ENCODE measurements at places on chromosomes 16 and 17.

GRCh38 chr17:46853896-46854444 lies 2.6 kb downstream of the WNT9B start:
- no peak for DNase-seq

- no peak for DNase-seq
Measured at GRCh38 chr16:12436201-12436657, 367.5 kb downstream of the CPPED1 start.

DNA sequence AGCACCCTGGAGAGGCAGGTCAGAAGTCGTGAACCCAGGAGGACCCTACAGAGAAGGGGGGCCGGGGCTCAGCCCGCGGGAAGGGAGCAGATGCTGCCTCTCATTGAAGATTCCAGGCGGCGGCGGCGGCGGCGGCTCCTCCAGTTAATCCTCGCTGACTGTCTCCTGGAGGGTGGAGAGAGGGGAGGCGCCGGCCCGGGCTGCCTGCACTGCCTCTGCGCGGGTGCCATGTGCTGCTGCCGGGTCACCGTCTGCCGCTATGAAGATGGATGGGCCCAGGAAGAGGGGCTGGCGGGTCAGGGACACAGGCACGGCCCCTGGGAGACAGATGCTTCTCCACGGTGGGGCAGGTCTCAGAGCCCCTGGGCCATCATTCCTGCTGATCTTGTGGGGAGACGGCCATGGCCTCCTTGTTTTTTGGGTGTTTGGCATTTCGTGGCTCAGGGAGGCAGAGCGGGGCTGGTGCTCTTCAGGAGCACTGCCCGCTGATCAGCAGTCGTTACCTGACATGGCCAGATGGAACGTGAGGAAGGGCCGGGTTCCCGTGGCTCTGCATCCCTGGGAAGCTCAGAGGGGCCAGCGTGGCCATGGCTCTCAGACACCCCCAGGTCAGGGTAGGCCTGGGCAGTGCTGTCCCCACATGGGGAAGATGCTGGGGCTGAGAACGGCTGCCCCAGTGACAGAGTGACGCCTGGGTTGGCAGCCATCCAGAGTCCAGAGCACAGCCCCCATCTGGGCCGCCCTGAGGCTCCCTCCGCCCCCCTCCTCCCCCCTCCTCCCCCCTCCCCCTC lies 36.1 kb downstream of the GINS2 start:
- DNase-seq = no peak

GRCh38 chr16:4205971-4206370 lies 35.9 kb downstream of the SRL start:
- DNase-seq = no peak

- DNase-seq = no peak
Measured at GRCh38 chr17:43740541-43740940, 18.1 kb downstream of the SOST start.

DNA sequence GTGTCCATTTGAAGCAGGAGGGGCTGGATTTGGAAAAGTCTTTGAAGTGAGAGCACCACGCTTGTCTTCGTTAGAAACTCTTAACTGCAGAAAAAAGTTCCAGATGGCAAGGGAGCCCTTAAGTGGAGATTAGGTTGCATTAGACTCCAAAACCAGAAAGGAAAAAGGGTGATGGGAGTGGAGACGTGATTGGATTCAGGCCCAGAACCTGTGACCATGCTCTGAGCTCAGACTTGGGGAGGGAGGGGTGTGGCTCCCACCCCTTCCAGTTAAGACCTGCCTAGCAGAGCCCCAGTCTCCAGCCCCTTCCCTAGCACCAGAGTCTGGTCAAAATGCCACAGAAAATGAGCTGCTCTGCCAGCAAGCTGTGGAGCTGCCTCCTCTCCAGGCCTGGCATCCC lies 6.4 kb upstream of the LGALS9 start:
- no peak for DNase-seq

DNA sequence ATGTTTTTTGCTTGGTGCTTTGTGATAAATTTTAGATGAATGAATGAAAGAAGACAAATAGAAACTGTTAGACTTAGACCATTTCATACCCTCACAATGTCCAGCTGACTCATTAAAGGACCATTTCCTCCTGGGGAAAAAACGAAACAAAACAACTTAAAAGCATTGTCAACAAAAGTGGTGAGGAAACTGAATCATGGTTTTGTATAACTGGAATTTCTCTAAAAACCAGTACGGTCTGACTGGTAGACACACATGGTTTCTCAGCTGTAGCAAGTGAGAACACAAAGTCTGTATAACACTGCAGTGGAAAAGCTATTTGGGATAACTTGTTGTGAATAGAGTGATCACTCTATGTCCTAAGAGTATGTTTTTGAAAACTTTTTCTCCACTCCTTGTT lies 5.3 kb upstream of the DDX52 start:
- no peak for DNase-seq

- DNase-seq = no peak
Measured at GRCh38 chr17:8155231-8155995, 3.2 kb upstream of the PER1 start.

DNA sequence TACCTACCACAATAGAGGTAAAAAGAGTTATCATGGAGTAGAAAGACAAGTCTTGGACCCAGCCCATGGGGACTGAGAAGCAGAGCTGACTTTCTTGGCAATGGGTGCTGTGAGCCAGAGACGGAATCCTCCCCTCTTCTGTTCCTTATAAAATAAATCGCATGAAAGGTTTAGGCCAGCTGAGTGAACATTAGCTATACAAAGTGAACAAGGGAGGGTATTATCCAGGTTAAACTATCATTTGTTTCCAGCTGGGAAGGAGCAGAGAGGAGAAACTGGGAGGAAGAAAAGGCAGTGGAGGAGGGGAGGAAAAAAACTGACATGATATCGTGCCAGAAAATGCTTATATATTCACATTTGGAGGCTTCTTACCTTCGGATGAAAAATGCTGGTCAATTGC lies 13.3 kb upstream of the PAFAH1B1 start:
- DNase-seq = no peak

DNA sequence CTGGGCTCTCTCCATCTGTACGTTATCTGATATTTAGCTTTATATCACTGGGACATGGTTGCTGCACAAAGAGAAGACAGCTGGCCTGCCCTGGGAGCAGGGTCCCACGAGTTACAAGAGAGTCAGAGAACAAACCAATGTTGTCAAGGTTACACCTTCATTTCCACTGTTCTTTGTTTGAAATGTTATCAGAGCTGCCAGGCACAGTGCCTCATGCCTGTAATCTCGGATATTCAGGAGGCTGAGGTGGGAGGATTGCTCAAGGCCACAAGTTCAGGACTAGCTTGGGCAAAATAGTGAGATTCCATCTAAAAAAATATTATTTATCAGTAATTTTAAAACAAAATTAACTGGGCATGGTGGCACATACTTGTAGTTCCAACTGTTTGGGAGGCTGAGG lies 34.6 kb downstream of the ATP6V0A1 start:
- no peak for DNase-seq

DNA sequence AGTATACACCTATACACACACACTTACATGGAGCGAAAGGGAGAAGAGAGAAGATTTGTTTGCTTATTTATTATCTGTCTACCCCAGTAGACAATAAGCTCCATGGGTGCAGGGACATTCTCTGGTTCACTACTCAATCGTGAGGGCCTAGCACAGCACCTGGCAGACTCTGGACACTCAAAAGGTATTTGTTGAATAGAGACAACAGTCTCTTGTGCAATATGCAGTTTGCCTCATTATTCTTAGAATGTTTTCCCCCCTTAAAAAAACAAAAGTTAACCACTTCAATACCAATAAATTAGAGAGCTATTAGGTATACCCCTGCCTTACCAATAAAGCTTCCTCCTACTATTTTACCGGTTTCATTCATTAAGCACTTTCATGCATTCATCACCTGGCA lies 2.0 kb downstream of the AKAP10 start:
- no peak for DNase-seq

- DNase-seq = no peak
Measured at GRCh38 chr16:13289515-13289914, 388.1 kb downstream of the SHISA9 start.

- DNase-seq = peak; percentile 62
Measured at GRCh38 chr16:87723226-87723623, 42.6 kb downstream of the KLHDC4 start.

DNA sequence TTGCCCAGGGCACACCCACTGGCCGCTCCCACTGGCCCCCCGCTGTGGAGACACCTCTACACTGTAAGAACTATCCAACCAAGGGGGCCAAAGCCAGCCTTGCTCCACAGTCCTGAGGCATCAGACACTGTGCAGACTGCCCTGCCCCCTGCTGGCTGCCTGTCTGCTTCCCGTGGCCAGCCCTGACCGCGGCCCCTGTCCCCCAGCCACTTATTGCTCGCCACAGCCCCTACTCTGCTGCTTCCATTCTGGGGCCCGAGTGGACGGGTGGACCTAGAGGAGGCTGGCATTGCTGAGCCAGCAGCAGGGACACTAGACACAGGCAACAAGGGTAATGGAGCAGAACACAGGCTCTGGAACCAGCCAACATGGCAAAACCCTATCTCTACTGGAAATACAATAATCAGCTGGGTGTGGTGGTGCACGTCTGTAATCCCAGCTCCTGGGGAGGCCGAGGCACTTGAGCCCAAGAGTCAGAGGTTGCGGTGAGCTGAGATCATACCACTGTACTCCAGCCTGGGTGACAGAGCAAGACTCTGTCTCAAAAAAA lies 19.7 kb upstream of the LRRC37A3 start:
- DNase-seq = no peak

DNA sequence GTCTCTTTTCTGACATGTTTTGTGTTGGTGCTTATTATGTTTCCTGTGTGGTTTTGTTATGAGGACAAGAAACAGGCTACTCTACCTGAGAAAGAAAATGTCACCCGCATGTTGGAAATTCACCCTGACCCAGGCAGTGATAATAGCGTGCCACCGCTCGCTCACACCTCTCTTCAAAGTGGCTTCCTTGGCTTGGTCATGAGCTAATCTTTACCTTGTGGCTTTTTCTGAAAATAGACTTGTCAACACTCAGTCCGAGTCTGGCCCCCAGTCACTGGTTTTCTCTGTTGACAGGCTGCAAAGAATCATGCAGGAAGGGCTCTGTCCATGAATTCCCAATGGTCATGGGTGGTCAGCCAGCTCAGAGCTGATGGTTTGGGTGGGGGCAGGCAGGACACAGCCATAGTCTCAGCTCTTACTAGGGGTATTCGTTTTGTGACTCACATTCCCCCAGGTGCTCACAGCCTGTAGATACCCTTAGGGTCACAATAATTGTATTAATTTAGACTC lies 121.3 kb upstream of the CACNG5 start:
- no peak for DNase-seq

DNA sequence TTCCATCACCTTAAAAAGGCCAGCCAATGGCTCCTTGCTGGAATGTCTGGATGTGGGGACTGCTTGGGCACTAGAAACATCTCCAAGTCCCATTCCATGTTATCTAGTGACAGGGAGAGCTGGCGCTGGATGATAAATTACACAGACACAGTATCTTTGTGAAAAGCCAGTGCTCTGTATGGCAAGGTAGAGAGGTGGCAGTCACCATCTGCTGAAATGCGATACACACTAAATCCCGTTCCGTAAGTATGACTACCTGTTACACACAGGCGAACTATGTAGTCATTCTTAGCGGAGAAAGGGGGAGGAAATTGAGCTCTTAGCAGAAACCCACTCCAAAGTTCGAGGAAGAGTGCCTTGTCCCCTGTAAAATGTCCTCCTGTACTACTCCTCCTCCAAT lies 81.0 kb upstream of the MYOCD start:
- no peak for DNase-seq

- DNase-seq = no peak
Measured at GRCh38 chr16:3282103-3282729, 1.1 kb upstream of the ZNF263 start.

DNA sequence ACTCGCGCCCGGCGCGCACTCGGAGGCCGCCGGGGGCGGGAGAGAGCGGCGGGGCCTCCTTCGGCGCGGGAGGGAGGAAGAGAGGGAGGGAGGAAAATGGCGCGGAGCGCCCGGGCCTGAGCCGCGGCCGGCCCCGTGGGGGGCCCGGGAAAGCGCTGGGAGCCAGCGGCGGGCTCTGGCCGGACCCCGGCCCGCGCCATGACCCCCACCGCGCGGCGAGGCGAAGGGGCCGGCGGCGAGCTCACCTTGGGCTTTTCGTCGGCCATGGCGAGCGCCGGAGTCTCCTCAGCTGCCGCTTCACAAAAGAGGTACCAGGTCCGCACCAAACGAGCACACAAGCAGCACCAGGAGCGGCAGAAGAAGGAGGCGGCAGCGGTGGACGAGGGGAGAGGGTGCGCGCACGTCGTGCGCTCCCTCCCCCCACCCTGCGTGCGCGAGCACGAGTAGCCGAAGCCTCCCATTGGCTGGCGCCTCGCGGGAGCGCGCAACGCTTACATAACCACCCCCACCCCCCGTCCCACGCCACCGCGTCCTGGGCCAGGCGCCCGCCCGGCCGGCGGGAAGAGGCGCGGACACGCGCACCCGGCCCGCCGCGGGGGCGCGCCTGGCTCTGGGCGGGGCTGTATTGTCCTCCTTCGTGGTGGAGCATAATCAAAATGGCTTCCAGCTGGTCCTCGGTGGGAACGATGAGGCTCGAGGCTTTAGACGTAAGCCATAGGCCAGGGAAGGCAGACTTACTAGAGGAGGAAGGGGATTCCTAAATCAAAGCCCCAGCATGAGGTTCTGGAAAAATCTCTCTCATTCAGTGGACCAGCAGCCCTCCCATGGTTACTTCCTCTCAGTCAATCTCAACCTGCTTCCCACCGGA lies at the start of gene SUMO2:
Gene SUMO2, minus strand, starts transcription at position 391 of the 868 bp plus-strand sequence. Its CDS starts 125 bp downstream, at position 266.
- DNase-seq = peak; percentile 81

DNA sequence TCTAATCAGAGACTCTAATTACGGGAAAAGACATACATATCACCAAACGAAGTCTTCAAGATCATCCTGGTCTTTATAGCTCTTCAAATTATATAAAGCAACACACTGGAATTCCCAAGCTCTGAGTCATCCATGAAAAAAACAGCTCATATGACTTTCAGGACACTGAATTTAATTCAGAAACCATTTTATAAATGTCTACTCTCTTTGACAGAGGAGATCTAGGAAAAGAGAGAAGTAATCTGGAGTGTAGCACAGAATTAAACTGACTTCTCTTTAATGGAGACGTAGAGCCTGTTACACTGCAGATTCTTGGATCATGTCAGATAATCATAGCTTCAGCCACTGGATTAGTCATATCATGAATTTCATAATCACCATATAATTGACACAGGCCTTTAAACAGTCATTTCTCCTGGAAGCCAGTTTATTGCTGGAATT lies 86.8 kb upstream of the WSB1 start:
- DNase-seq = no peak

DNA sequence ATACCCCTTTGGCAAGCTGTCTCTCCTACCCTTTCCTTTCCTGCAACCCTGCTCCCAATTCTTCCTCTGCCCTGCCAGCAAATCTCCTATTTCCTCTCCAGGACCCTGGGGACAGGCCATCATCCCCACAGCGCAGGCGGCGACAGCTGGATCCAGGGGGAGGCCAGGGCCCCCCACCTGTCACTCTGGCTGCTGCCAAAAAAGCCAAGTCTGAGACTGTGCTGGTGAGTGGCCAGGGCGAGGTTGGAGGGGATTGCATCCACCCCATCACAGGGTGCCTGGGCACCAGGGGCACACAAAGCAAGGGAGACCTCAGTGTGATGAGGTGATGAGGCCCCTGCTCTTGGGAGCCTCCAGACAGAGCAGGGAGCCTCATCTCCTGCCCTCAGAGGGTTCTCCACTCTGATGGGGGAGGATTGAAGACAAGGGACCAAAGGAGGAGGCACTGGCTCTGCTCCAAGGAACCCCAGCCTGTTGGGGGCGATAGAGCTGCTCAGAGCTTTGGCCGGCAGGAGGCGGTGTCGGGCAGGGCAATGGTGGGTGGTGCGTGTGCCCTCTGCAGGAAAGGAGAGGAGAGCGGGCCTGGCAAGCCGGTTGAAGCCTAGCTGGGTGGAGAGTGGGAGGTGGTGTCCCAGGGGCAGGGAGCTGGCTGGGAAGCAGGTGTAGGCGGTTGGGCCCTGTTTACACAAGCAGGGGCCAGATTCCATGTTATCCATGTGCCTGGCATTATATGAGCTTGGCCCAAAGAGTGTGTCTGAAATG lies 15.6 kb upstream of the PDK2 start:
- no peak for DNase-seq
